Cardiac muscle cell (in vitro differentiated cells and primary cell): ENCODE measurements at places on chromosomes 16 and 17.
A peak's percentile ranks its signal among the peaks of the same experiment; 100 is the strongest.

DNA sequence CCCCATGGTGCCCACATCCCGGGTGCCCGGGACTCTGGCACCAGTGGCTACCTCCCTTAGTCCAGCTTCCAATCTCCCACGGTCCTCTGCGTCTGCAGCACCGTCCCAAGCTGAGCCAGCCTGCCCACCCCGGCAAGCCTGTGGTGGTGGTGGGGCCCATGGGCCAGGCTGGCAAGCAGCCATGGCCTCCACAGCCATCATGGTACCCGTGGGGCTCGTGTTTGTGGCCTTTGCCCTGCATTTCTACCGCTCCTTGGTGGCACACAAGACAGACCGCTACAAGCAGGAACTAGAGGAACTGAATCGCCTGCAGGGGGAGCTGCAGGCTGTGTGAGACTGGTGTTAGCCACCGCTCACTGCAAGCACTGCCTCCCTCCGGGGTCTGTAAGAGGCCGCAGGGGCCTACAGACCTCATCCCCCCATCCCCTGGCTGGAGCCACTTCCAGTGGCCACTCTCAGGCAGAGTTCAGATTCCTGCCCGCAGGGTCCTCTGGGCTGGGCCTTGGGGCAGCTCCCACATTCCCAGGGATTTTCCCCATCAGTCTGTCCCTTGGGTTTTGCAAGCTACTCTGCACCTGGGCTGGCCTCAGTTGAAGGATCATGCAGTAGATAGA is 3.9 kb upstream of the SETD1A start:
- DNase-seq, result peak; percentile 90

GRCh38 chr17:19867079-19867328 is 732 bp downstream of the ULK2 start:
- peak; percentile 81 for DNase-seq

DNA sequence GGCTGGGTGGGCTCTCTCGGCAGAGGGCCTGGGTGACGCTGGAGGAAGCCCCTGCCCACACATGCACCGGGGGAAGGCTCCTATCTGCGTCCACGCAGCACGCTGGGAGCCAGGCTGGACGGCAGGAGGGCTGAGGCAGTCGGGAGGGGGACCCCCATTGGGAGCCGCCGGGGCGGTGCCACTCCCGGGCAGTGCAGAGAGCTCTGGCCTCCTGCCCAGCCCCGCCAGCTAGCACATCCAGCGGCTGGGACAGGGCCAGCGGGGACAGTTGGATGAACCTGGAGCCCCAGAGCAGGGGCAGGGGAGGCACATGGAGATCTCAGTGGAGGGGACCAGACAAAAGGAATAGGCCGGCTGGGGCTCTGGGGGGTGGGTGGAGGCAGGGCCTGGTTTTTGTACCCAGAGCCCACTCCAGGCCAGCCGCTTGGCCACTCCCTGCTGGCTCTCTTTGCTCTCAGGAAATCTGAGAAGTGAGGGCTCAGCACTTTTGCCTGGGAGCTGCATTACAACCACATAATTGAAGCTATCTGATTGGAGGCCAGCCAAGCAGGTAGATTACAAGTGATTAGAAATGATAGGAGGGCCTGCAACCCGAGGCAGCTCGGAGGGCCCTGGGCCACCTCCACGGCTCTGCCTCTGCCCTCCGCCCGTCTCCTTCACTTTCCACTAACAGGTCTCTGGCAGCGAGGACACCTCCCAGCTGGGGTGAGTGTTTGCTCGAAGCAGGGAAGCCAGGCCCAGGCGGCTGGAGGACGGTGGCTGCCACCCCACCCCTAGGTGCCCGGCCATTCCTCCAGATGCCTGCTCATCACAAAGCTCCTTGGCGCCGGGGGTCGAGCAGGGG is 40.1 kb downstream of the ENGASE start:
- peak; percentile 47 for DNase-seq

- DNase-seq, result no peak
These were observed 1.4 kb downstream of the CBFA2T3 start for GRCh38 chr16:88975511-88976061.

DNA sequence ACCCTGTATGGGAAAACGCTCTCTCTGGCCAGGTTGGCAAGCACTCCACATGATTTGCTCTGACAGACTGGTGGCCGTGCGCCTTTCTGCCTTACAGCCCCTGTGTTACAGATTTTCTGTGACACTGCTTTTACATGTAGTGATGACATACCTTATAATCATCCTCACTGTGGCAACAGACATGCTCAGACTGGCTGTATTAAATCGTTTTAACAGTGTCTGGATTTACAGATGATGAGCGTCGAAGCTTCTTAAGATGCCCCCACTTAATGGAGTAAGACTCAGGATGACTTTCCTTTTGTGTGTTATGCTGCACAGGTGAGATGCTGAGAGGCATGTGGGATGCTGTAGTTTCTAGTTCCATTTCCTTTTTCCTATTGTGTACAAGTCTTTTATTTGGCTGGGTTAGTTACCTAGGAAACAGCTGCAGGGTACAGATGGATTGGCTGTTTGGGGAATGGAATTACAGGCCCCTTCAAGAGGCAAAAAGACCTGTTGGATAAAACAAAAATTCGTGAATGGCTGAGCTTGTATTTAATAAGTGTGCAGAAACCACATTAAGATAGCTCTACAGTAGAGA is 20.9 kb upstream of the VWA3A start:
- peak; percentile 6 for DNase-seq

GRCh38 chr16:49701789-49702494 is 154.0 kb downstream of the ZNF423 start:
- DNase-seq, result peak; percentile 94

GRCh38 chr17:50174444-50174843 is 8.6 kb downstream of the SGCA start:
- no peak for DNase-seq

- no peak for DNase-seq
These were observed 2.8 kb downstream of the PLCD3 start for GRCh38 chr17:45129426-45129939.

DNA sequence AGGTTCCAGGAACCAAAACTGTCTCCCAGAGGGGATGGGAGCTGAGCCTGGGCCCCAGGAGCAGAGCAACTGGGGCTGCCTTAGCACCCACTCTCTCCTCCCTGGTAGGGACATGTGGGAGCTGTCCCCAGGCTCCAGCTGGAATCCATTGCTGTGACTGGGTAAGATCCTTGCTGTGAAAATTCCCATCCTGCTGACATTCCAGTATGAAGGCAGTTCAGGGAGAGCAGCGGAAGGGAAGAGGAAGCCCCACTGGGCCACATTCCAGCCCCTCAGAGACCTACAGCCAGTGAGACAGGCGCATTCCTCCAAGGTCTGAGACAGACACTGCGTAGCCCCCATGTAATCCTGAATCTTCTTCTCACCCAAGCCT is 24.2 kb downstream of the MYO18A start:
- peak; percentile 51 for DNase-seq
